ENCODE measurements at places on chromosomes 5 and 9.

DNA sequence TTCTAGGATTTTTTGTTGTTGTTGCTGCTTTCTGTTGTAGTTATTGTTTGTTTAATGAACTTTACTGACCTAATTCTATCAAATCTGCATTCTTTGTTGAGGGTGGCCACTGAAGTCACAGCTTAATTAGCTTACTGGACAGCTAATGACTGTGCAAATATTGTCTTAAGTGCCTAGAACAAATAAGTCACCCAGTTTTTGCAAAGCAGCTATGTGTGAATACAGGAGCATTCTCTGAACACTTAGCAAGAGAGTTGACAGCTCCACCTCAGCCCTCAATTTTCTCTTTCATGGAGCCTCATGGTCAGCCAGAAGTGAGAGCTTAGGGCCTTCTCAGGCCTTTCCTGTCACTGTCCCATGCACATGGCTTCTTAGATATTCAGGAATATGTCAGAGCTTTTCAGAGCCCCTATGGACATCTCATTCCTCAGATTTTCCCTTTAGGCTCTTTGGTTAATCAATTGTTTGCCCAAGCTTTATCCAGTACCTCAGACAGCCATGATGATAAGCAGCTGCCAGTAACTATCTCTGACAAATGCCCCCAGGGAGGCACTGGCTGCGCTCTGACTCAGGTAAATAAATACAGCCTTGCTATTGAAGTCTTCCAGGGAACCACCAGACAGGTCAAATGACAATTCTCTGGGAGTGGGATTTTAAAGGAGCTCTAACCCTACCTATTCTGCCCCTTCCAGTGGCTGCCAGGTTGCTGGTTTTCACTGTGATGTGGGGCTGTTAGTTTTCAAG lies 241.4 kb upstream of the IL12B start:
- DNase-seq = no peak

GRCh38 chr5:174991847-174992246 lies 267.5 kb downstream of the MSX2 start:
- no peak for DNase-seq

DNA sequence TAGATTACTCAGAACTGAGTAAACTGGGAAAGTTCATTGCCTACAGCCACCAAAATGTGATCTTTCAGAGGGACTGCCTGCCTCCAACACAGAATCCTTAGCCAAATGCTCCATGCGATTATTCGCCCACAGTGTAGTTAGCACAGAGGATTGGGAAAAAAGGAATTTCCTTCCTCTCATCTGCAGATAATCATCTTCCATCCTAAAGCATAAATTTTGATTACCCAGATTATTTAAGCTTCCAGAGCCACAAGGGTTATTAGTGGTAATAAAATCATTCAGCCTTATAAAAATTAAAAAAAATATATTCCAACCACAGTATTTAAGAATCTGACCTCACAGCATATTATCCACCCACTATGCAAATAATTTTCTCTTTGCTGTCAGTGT lies 285.3 kb upstream of the GRAMD2B start:
- no peak for DNase-seq

GRCh38 chr5:69032009-69032408 lies 61.8 kb upstream of the SLC30A5 start:
- DNase-seq = no peak

GRCh38 chr9:129756191-129756590 lies 3.3 kb upstream of the PTGES start:
- no peak for DNase-seq
